Activated CD8-positive, alpha-beta memory T cell treated with anti-CD3 and anti-CD28 coated beads for 4 hours (primary cell): ENCODE measurements at places on chromosomes 4 and X.

DNA sequence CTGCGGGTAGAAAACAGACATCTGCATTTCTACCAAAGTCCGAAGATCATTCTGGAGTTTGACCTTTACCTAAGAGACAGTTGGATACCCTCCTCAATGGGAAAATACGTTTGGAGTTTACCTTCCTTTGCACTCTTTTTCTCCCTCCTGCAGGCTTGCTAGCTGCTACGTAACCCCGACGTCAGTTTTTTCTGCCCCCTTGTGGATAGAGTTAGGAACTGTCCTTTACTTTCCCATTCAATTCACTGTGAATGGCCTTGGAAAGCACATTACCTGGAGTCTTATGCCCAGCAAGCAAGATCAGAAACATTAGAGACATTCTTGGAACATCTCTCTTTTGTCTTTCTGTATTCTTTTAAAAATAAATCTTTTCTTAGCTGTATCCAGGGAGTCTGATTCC lies 250.7 kb downstream of the NAP1L3 start:
- no peak for DNase-seq

GRCh38 chrX:9942086-9942485 lies 25.1 kb upstream of the CLDN34 start:
- peak; percentile 41 for DNase-seq

GRCh38 chr4:27701606-27702005 lies 841.0 kb downstream of the STIM2 start:
- DNase-seq: no peak

GRCh38 chrX:37846934-37847732 lies at the start of gene DYNLT3:
TSS of gene DYNLT3 (minus strand) at chrX:37847571. CDS start at chrX:37847510, 61 bp downstream.
- peak; percentile 54 for DNase-seq

GRCh38 chrX:149638860-149639259 lies 7.3 kb upstream of the TMEM185A start:
- DNase-seq: no peak

DNA sequence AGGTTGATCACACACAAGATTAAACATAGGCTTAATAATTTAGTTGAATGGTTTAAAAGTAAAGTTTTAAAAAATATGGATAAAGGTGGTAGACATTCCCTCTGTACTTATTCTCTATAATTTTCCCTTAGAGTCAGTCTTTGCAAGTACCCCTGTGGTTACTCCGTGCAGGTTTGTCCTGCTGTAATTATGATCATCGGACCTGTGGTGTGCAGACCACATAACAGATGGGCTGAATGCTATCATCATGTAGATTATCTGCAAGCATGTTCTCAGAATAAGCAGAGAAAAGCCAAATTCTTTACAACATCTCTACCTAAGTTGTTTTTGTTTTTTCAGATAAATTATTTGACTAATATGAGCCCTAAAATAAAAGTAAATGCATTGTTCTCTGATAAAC lies 146.8 kb downstream of the FSTL5 start:
- no peak for DNase-seq

- DNase-seq: no peak
These were observed 7.8 kb upstream of the TMPRSS11D start for GRCh38 chr4:67891645-67892044.

- DNase-seq: no peak
These were observed 1292.8 kb upstream of the TENM3 start for GRCh38 chr4:180950377-180950776.

DNA sequence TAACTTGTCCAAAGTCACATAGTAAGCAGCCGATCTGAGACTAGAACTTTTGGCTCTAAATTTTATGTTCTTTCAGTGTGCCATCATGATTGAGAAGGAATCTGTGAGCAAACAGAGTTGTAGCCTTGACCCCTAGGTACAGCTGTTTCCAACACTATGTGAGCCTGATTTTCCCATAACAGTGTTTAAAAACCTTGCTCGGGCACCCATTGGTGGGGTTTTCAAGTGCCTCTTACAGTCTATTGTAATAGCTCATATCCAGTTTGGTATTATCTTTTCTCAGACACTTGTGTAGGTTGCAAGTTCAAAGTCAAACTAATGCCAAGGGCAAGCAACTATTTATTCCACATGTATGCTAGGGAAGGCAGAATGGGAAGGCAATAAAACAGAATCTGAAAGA lies 467.9 kb downstream of the INPP4B start:
- no peak for DNase-seq

DNA sequence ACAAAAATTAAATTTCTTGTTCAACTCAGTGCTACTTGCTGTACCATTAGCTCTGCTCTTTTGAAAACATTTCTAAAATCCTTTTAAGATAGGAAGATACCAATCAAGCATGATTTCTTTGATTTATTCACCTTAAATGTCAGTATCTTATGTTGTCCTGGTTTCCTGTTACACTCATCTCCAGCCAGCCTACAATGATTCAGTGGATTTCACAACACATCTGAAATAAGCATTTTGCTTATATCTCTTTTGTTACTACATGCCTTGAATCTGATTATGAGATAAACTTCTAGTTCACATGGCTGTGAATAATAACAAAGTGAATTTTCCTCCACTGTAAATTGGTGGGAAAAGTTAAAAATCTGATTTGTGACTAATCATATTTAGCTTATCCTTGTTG lies 112.5 kb upstream of the BMP3 start:
- DNase-seq: no peak

DNA sequence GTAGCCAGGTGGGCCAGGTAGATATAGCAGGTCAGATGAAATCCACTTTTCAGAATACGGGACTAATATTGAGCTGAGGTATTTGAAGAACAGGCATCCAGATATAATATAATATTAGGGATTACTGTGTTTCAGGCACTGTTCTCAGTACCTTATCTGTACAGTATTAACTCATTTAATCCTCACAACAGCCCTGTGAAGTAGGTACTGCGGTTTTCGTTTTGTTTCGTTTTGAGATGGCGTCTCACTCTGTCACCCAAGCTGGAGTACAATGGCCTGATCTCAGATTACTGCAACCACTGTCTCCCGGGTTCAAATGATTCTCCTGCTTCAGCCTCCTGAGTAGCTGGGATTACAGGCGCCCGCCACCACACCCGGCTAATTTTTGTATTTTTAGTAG lies 129.6 kb downstream of the IL1RAPL2 start:
- no peak for DNase-seq

DNA sequence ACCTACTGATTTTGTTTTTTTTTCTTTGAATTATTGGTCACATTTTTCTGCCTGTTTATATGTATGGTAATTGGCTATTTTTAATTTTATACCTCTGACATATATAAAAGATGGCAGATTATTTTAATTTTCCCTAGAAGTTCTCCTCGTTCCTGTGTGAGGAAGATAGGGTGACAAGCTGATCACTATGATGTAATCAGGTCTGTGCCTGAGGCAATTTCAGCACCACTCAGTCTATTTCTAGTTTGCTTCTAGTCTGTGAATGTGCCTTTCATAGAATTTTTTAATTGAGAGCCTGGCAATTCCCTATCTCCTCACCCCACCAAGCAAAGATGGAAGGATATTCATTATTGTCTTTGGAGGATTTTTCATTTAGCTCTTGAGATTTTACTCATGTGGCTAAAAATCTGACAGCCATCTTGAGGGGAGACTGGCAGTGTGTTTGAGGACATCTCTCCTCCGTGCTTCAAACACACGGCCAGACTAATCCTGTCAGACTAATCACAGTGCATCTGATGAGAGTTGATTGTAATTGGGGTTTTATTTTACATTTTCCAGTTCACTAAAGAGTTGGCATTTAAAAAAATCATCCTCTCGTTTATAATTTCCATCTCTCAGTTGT lies 500.3 kb downstream of the TRIML1 start:
- DNase-seq: no peak

DNA sequence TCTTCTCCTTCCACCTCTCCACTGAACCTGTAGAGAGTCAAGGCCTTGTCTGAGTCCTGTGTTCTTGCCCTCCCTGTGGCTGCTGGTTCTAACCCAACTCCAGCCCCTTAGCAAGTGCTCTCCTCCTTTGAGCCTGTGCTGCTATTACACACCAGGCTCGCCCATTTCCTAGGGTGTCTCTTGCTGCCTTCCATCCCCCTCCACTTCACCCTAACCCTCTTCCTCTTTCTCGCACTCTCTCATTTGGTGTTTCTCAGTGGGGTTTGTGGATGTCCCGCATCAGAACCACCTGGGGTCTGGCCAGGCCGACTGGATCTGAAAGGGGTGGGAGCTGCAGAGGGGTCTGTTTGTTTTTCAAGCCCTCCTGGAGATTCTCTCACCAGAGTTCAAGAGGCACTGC lies 156.7 kb downstream of the SPRY1 start:
- no peak for DNase-seq

DNA sequence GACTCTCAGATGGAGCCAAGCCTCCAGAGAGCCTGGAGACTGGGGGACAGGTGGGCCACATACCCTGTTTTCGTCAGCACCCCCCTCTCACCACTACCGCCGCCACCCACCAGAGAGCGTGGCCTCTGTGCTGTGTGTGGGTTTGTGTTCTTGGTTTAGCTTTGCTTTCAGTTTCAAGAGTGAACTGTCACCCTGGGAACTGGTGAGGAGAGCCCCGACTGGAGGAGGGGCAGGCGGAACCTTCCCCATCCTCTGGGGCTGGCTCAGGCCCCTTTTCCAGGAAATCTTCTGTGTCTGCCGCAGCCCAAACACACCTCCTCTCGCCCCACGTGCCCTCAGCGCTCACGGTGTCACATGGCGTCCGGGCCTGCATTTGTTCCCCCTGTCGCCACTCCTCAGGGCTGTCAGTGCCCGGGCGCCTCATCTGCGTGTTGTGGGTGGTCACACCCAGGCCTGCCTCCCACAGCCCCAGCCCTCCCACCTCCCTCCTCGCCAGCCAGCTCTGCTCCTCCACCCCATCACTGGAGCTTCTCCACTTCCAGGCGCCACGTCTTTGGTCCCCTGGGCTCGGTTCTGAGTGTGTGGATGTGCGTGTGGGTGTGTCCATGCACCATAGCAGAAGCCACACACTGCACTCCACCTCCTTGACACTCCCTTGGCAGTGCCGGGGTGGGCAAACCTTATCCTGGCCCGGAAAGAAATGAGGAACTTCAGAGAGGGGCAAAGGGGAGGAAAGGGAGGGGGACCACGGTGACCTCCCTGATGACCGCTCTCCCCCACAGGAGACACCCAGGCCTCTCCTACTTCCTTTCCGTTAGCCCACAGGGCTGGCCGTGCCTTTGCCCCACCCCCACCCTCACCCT lies 27.8 kb downstream of the ELF4 start:
- peak; percentile 56 for DNase-seq

DNA sequence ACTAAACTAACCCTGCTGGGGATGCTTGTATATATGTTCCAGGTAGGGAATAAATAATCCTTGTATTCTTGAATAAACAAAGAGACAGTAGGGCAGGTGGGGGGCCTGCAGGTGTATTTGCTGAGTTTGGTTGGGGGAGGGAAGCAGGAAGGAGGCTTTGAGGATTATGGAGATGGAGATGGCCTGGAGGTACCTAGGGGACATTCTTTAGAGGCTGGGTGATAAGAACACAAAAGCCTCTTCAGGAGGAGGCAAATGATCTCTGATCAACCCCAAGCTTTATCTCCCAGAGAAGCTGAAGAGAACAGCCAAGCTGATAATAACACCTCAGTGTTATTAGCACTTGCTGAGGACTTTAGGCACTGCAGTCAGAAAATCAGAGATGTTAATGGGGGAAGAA lies 187.7 kb downstream of the MGST2 start:
- DNase-seq: no peak

DNA sequence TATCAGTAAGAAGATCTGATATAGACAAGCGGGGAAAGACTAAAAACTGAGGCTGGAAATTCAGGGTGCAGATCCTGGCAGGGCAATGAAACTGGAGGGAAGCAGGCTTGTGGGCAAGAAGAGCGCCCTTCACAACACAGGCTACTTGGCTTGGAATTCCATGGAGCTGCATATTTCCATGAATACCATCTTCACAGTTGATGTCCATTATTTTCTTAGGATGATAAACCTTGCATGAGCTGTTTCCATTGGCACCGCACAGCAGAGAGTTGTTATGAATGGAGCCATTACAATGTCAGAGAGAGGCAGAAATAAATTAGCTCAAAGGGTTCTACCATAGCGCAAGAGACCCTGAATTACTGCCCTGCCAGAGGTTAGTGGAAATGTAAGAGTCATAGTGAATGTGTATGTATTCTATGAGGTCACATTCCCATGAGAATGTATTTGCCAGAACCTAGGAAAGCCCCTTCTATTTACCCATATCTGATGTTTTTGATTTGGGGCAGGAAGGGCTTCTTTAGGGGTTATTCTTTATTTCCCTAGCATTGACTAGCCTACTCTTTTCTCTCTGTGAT lies 215.6 kb downstream of the PALLD start:
- DNase-seq: no peak

- no peak for DNase-seq
These were observed 176.0 kb downstream of the TLL1 start for GRCh38 chr4:166049036-166049435.

- DNase-seq: no peak
These were observed 50.2 kb downstream of the LEF1 start for GRCh38 chr4:108118505-108118904.

GRCh38 chr4:176841711-176842112 lies 49.0 kb upstream of the VEGFC start:
- no peak for DNase-seq

- no peak for DNase-seq
These were observed 355.7 kb downstream of the GALNTL6 start for GRCh38 chr4:172168888-172169287.

DNA sequence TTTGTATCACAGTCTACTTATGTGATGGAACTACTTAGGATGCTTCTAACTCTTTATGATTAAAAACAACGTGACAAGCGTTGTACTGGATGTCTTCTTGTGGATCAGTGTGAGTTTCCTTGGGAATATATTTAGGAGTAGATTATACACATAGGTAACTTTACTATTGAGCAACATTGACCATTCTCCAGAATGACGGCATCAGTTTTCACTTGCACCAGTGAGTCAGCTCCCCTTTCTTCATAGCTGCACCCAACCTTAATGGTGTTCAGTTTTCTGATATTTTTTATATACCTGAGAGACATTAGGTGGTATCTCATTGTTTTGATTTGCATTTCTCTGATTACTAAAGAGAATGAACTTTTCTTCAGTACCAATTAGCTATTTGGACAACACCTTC lies 343.9 kb downstream of the ADGRL3 start:
- no peak for DNase-seq

- no peak for DNase-seq
These were observed 177.4 kb downstream of the SPRY1 start for GRCh38 chr4:123573866-123574508.

DNA sequence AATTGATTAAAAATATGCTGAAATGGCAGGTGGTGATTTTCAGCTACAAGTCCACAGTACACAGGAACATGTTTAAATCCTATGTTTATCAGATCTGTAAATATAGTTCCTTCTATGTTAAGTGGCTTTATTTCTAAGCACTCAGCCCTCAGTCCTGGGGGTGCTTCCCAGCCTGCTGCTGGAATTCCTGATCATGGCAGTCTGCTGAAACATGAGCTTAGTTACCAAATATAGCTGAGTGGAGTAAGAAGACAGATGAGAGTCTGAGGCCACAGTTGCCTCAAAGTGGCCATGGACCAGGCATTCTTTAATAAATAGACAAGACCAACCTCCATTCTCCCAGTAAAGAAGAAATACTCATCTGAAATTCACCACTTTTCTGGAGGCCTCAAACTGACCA lies 17.1 kb upstream of the DDX60 start:
- DNase-seq: no peak
